ENCODE measurements at places on chromosomes 6 and 20. TPM values are rescaled to one million over a fixed set of nuclear protein-coding genes. Genes with fewer than 3 reads are reported as not detected.
A peak's percentile ranks its signal among the peaks of the same experiment; 100 is the strongest.

The MCHR2 gene
- not detected for total RNA-seq

The SMIM29 gene
- 26.5 TPM for total RNA-seq

The TPX2 gene
- total RNA-seq, result 21.0 TPM

- H3K4me1 ChIP-seq, result no peaks in the 10 kb centered on the region
- H3K36me3 ChIP-seq, result no peaks in the 10 kb centered on the region
- no peak for DNase-seq
- no peak overlapping the region for H3K27ac ChIP-seq
- no peak overlapping the region for H3K4me3 ChIP-seq
These were observed 129.8 kb upstream of the GJE1 start for GRCh38 chr6:142002825-142003405.

DNA sequence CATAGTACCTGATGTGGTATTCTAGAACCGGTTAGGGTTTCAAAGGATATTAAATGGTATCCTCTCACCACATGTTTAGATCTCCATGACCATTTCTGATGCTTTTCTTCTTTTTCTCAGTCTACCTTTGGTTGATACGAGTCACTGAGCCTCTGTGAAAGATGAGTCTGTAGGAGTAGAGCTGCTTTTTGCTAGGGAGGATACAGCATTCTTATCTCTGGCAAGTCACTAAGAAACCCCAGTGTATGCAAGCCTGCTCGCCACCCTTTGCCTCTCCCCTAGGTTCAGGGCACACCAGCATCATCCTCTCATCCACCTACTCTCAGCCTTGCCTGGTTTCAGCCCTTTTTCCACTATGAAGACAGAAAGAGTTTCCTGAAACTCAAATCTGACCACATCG is 89.9 kb downstream of the MTFR2 start:
- DNase-seq, result no peak
- H3K27me3 ChIP-seq, result no peaks in the 10 kb centered on the region
- no peak overlapping the region for H3K4me3 ChIP-seq
- H3K27ac ChIP-seq, result no peak overlapping the region
- H3K36me3 ChIP-seq, result peaks cover 1% of the 10 kb centered on the region
- H3K4me1 ChIP-seq, result no peaks in the 10 kb centered on the region

GRCh38 chr6:28923318-28924102 is at the start of gene TRIM27:
Gene TRIM27, minus strand, starts transcription at chr6:28923985. Its CDS starts 353 bp downstream, at chr6:28923632.
- H3K4me3 ChIP-seq, result peak within 1 kb of the TSS; percentile 93
- H3K27ac ChIP-seq, result peak within 1 kb of the TSS; percentile 95
- peak; percentile 80 for DNase-seq
